ENCODE measurements at places on chromosomes 5 and 9. TPM values are rescaled to one million over a fixed set of nuclear protein-coding genes. Genes with fewer than 3 reads are reported as not detected.

ZBTB26 gene
- total RNA-seq: 3.6 TPM

DNA sequence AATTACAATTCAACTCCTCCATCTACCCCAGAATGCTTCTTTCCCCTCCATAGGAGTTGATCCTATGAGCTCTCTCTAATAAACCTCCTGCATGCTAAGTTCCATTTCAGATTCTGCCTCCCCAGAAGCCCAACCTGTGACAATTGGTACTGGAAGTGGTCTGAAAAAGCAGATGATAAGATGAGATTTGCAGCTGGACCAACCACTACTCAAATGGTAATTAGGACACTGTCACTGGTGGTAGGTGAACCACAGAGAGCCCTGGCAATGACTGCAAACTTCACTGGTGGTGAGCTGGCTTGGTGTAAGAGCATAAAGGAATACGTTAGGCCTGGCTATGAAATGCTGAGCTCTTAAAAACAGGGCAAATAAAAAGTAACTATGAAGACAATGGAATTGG, 112.6 kb downstream of the ESM1 start:
- no peak for DNase-seq

GRCh38 chr5:155258161-155258560, 244.6 kb downstream of the KIF4B start:
- DNase-seq: no peak

PSD2 gene
- total RNA-seq: not detected

SLC34A1 gene
- total RNA-seq: not detected

DNA sequence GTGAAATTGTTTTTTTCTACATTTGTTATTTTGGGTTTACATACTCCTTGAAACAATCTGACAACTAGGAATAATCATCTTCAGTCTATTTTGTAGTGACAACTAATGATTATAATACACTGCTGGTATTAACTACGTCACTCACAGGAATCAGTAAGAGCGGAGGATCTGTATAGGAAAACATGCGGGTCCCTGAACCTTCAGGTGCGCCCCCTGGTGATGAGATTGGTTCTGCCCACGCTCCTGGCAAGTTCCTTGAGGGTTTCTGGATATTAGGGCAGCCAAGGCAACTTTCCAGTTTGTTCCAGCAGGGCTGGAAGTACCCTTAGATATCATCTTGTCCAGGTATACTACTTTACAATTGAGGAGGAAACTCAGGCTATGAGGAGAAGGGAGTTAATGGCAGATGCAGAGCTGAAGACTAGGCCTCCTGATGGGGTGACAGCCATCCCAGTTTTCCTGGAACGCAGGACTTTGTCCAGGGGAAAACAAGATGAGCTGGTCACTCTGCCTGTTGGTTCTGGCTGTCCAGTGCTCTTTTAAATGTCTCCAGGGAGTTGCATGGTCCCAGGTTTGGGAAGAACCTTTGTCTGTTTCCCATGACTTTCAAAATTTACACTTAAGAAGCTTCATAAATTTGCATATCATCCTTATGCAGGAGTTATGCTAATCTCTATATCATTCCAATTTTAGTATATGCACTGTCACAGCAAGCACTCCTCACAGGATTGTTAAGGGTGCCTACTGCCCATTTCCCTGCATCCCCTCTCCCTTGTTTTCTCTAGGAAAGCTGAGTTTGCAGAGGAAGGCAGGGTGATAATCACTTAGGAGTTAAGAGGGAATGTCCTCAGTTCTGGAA, 14.9 kb upstream of the WNT8A start:
- peak; percentile 57 for DNase-seq

SMIM3 gene
- total RNA-seq: 211 TPM

GRCh38 chr9:98811051-98811650, 3.7 kb downstream of the GALNT12 start:
- no peak for DNase-seq

- DNase-seq: no peak
These were observed 48.4 kb downstream of the COX7C start for GRCh38 chr5:86665984-86666760.

DNA sequence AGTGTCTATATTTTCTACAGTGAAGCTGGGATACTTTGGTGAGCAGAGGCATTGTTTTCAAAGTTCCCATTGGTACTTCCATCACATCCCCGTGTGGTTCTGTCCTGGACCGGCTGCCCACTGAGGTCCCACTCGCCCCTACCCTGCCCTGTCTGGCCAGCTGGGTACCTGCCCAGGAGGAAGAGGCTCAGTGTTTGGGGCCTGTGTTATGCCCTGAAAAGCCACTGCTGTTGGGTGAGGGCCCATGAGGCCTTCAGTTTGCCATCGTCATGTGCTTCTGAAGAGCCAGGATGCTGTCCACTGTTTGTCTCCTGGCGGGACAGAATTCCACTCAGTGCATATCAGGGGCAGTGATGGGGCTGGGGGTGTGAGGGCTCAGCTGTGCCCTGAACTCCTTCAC, 2.6 kb upstream of the CEP72 start:
- DNase-seq: no peak

DNA sequence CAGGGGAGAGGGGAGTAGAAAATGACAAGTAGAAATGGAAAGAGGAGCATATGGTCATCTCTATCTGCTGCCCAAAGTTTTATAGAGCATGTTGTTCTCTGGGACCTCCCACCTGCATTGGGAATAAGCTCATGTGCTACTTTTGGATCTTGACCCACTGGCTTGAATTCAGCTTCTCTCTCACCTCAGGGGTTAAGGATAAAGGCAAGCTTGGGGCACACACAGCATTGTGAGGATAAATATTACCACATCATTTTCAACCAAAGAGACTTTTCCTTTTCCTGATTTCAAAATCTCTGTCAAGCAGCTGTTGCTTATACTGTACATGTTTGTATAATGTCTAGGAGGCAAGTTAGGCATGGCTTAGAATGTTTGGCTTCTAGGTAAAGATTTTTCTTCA, 16.6 kb downstream of the ATP10B start:
- no peak for DNase-seq

DNA sequence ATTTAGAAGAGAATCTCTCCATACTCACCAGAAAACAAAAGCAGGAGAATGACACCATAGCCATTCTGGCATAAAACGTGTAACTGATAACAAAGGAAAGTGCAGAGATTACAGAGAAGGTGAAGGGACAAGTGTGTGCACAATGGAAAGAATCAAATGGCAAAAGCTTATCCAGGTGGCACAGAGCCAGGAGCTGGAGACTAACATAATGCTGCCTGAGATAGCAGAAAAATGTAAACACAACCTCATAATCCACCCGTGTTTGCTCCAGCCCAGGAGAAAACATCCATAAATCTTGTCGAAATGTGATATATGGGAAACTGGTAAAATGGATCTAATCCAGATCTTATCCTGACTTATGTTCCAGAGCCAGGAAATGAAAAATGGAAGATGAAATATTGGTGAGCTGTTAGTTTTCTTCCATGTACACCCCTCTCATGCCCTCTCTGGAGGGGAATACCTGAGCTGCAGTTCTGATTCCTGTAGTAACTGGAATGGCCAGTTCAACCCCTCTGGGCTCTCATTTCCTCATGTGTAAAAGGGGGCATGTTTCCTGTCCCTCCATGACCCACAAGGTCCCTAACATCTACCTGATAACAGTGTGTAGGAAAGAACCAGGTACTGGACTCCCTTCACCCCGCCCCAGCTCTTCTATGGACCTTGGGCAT, 212.3 kb upstream of the DAPK1 start:
- DNase-seq: no peak

GPR150 gene
- total RNA-seq: 0.19 TPM

RUSC2 gene
- total RNA-seq: 22.0 TPM
